ENCODE measurements at places on chromosomes 12 and 14.
A peak's percentile ranks its signal among the peaks of the same experiment; 100 is the strongest.

DNA sequence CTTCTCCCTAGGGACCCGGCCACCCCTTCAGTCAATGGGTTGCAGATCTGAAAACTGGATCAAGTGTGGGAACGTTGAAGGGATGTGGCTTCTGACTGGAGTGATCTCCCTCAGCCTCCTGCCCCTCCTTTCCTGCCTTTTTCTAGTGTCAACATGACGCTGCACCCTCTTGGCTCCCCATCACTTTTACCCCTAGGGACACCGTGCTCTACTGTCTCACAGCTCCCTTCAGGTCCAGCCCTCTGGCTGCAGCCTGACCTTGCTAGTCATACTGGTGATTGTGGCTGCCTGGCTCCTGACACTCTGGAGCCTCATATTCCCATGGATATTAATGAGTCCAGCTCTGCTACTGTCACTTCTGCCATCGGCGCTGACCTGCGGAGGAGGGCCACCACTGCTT, 51.5 kb upstream of the RASSF3 start:
- DNase-seq: no peak

DNA sequence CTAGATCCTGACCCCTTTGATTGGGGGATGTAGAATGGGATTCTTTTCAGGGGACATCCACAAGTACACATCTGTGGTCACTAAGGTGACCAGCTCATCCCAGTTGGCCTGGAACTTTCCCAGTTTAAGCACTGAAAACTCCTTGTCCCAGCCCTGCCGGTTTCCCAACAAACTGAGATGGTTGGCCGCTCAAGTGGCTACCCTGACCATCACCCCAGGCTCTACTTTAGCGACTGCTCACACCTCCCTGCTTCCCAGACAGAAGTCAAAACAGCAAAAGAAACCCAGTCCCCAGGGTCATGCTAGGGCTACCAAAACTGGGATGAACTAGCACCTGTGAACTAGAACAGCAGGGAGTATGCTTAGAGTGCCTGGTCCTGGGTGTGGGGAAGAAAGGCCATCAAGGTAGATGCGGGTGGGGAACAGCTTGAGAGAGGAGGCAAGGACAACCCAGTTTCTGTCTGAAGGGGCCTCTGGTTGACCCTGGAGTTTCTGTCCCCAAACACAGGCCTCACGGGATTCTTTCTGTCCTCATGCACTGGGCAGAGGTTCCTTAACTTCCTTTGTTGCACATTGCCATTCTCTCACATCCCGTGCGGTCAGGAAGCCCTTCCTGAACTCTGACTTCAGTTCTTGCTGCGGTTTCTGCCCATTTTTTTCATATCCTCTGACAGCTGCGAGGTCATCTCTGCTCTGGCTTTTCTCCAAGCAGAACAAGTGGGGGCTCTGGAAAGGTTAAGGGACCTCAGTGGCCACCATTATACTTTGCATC, 1.6 kb downstream of the LTB4R start:
- peak; percentile 71 for DNase-seq

DNA sequence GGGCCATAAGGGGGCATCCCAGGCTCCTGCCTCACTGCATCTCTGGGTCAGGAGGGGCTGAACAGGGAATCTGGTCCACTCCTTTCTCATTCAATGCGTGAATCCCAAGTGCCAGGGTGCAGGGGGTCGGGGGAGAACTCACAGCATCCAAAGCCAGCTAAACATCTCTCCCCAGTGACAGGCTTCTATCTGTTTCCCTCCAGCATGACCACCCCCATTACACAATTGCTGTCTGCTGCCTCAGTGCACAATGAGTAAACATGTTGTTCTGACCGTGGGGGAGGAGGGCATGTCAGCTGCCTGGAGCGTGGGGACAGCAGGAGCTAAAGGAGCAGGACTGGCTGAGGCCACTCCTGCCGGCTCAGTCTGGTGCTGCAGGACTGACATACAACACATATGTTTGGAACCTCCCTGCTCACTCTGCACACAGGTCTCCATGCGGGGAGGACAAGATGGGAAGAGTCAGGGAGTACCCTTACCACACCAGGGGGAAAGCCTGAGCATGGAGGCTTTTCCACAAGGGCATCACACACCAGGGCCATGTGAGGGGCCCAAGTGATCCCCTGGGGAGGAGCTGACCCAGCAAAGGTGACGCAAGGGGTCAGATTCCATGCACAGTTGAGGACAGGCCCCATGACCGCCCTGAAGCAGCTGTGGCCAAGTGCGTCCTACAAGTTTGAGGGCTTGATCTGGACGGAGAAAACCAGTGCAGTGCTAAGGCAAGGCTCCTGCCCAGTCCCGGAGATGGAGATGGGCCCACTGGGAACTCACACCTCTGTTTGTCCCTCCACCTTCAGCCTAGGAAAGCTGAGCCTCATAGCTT, 1.4 kb downstream of the TNS2 start:
- DNase-seq: peak; percentile 37

GRCh38 chr14:101133068-101133467, 229.5 kb upstream of the RTL1 start:
- DNase-seq: no peak

DNA sequence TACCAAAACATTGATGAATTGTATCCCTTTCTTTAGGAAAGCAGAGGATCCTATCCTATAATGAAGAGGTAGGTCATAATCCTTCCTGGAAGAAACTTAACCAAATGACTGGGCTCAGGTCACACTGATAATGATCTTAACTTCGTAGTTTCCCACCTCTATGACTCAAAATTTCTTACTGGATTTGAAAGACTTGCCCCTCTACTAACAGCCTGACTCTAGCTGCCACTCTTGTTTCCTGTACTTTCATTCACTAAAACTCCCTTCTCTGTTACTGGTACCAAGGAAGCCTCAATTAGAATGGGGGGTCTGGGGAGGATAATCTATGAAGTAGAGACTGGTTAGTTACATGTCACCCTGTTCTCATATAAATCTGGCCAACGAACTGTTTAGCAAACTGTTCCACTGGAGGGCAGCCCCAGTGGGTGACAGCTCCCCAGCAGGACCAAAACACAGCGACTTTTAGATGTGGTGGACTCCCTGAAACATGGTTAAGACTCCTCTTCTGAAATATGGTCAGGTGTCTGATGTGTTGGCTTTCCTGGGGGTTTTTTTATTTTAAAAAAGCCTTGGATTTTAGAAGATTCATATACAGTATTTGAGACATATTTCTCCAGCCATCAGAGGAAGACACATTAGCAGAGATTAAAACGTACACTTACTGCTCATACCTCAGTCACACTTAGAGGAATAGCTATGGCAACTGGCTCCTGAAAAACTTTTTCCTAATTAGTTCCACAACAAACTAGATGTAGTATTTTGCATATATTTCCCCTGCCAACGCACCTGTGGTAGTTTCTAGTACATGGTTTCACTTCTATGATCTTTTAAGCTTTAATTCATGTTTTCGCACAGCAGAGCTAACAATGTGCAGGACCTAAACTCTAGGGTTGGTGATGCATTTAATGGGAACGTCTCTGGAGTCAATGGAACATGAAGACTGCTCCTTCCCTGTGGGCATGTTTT, 72.3 kb downstream of the ACADS start:
- DNase-seq: no peak

DNA sequence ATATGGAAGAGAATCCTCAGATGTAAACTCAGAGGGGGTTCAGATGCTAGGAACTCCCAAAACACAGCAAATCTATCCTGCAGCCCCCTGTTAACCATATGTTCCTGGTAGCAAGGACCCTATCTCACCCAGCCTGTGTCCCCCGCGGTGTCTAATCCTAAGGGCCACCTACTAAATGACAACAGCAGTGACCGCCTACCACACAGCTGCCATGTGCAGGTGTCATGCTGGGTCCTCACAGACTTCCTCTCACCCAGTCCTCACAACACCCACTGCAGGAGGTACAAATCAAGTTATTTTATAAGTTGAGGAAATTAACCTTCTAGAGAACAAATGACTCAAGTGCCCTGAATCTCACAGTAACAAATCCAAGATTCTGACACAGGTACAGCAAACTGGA, 73.9 kb downstream of the ITPK1 start:
- DNase-seq: no peak

DNA sequence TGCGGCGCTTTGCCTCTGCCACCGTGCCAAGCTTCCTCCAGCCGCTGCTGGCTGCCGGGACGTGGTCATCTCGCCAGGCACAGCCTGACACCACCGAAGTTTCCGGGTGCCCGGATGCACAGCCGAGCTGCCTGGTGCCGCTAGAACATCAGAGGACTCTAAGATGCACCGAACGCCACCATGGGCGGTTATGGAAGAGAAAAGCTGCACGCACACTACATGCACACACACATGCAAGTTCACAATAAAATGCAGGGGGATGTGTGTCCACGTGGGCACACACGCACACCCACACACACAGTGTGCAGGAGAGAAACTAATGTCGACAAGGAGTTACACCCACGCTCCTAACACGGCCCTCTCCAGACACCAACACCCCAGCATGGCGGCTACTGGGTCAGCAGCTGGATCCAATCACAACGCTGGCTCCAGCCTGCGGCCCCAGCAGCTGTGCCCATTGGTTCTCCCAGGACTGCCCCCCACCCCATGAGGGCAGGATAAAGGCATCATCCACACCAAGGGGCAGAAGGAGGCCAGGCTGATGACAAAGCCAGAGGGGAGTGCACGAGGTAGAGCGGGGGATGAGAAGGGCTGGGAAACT, 82.7 kb downstream of the BCL11B start:
- no peak for DNase-seq

GRCh38 chr14:92556255-92556741, 42.7 kb downstream of the RIN3 start:
- DNase-seq: peak; percentile 71

GRCh38 chr12:1852076-1852475, 31.7 kb downstream of the LRTM2 start:
- peak; percentile 16 for DNase-seq

GRCh38 chr12:11876307-11876706, 194.4 kb upstream of the BCL2L14 start:
- no peak for DNase-seq

GRCh38 chr12:50066402-50066801, 9.0 kb downstream of the ASIC1 start:
- peak; percentile 84 for DNase-seq

GRCh38 chr14:95562892-95563685, 28.2 kb downstream of the GLRX5 start:
- DNase-seq: no peak

DNA sequence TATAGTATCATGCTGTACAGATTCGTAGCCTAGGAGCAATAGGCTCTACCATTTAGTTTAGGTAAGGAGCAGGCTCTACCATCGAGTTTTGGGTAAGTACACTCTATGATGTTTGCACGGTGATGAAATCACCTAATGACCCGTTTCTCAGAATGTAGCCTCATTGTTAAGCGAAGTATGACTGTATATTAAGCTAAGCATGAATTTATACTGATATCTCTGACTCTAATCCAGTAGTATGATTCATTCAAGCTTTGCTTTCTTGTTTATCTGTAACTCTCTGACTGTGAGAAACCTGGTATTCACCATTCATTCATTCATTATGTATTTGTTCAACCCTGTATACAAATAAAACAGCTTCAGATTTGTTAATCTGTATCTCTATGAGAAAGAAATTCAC, 283.9 kb upstream of the PRICKLE1 start:
- DNase-seq: no peak

- DNase-seq: peak; percentile 35
Observed at GRCh38 chr14:75334549-75335051, 56.0 kb downstream of the FOS start.

- DNase-seq: no peak
Observed at GRCh38 chr14:54784657-54785056, 118.0 kb downstream of the GCH1 start.

GRCh38 chr14:51540364-51540763, 111.3 kb upstream of the FRMD6 start:
- no peak for DNase-seq

GRCh38 chr12:32864731-32865130, 31.8 kb downstream of the PKP2 start:
- no peak for DNase-seq

GRCh38 chr14:100782516-100783320, 43.2 kb upstream of the MEG3 start:
- no peak for DNase-seq

- DNase-seq: no peak
Observed at GRCh38 chr12:117118838-117119591, 19.8 kb upstream of the TESC start.

- peak; percentile 25 for DNase-seq
Observed at GRCh38 chr14:52279408-52279807, 11.9 kb downstream of the PTGDR start.

DNA sequence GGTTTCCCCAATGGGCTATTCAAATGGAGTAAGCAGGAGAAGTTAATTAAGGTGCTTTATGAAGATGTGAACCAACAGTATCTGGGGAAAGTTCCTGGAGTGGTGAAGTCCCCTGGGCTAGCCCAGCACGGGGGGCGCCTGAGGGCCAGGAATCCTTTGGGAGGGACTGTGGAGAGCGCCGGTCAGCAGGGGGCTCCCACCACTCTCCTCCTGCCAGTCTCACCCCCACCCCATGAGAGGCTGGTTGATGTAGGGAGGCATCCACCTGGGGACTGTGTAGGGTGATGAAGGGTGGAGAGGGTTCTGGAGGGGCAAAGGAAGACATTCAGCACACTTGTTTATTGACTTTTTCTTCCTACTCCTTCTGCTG, 4.4 kb downstream of the CEBPE start:
- DNase-seq: no peak

DNA sequence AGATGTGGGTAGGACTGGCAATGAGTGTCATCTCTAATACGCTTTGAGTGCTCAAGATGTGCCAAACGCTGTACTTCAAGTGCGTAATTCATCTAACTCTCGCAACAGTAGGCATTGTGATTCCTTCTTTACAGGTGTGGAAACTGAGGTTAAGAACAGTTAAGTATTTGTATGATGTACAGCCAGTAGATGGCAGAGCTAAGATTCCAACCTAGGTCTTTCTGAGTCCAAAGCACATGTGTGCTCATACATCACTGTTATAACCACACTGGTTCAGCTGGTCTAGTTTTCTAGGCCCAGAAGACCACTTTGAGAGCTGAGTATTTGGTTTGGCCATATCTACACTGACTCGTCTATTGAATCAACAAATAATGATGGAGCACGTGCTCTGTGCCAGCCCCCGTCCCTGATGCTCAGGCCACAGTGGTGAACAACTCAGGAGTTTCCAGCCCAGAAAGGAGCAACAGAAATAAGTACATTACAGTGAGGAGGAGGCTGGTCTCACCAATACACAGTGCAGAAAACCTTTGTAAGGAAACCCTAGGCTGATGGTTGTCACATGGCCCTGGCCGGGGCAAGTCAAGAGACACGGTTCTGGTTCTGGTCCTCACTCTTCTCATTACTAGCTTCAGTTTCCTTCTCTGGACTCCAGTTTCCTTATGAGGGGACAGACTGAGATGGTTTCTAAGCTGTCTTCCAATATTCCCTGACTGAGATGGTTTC, 69.3 kb upstream of the SCN8A start:
- DNase-seq: no peak

GRCh38 chr12:2320841-2321240, 268.1 kb downstream of the CACNA1C start:
- DNase-seq: no peak

- DNase-seq: no peak
Observed at GRCh38 chr14:57389646-57390036, 745 bp upstream of the NAA30 start.

- DNase-seq: no peak
Observed at GRCh38 chr12:114678718-114679117, 5.3 kb downstream of the TBX3 start.
